HuH-7.5 (cell line): ENCODE measurements at places on chromosomes 4 and X.

DNA sequence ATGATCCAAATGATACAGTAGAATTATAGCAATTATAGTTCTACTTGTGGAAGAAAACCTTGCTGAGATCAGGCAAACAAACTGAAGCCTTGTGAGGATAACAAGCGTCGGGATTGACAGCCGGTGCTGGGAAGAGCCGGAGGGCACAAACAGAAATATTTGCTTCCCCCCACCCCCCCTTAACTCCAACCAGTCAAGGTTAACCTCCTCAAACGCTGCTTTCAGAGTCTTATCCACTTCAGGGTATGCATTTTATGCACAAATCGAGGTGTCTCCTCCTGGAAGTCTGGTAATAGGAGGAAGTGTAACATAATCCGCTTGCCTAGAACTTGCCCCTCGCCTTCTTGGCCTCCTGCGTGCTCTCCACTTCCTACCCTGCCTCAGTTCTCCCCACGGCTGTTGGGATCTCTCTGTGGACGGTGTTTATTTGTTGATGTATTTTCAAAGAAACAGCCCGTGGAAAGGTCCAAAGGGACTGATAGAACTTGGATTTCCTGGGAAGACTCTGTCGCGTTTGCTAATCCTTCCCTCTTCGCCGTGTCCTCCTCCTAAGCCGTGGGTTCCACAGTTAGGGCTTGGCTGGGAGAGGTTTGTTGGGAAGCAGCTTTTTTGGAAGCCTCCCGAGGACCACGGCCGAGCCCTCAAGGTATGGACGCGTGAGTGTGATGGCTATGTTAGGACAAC is 4.1 kb upstream of the ARX start:
- DNase-seq, result no peak

DNA sequence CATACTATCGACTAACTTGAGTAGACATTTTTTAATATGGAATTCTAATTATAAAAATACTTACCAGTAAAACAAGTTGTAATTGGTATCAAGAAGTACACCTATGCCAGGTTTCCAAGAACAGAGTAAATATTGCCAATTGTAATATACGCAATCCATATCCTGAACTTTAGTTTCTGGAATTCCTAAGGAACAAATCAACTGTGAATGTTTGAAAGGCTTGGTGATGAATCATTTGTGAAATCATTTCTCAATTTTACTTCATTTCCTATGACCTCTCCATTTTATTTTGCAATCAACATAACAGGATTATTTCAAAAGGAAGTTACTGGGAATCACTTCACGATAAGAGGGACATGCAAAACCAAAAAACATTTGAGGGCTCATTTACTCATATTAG is 3.7 kb downstream of the IL13RA2 start:
- no peak for DNase-seq

- DNase-seq, result no peak
These were observed 683.6 kb upstream of the TENM3 start for GRCh38 chr4:181559637-181560036.

- no peak for DNase-seq
These were observed 298.8 kb upstream of the TAPT1 start for GRCh38 chr4:16524911-16525554.

DNA sequence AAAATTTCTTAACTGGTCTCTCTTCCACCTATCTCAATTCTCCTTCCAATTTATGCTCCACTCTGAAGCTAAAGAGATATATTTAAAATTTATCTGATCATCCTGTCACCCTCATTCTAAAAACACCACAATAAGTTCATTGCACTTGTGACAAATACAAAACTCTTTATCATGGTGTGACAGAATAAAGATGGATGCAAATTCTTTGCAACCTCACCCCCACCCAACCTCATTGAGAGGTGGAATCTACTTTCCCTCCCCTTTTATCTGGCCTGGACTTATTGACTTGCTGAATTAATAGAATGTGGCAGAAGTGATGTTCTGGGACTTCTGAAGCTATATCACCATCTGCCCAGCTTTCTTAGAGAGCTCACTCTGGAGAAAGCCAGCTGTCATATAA is 46.5 kb downstream of the IDS start:
- no peak for DNase-seq

DNA sequence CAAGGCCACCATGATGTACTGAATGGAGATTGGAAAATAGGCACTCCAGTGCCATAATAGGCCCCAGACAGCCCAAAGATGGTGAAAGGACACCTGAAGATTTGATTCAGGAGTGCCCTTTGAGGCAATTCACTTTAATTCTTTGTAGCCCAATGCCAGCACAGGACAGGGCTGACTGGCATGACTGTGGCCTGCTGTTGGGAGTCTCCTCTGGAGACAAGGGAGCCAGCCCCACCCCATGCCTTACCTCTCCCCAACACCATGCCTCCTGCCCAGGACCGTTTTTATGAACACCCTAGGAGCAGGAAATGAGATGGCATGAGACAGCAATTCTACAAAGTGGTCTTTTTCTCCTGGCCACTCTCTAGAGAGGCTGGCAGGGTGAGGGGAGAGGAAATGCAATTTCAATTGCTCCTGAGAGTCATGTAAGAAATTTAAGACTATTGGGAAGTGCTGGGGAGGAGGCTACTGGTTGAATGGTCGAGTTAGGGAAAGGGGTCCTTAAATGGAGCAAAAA is 94.2 kb upstream of the MAMLD1 start:
- no peak for DNase-seq

- no peak for DNase-seq
These were observed 95.5 kb downstream of the EIF4E start for GRCh38 chr4:98833384-98833783.

GRCh38 chr4:76972306-76972705 is 22.8 kb downstream of the SEPTIN11 start:
- no peak for DNase-seq

DNA sequence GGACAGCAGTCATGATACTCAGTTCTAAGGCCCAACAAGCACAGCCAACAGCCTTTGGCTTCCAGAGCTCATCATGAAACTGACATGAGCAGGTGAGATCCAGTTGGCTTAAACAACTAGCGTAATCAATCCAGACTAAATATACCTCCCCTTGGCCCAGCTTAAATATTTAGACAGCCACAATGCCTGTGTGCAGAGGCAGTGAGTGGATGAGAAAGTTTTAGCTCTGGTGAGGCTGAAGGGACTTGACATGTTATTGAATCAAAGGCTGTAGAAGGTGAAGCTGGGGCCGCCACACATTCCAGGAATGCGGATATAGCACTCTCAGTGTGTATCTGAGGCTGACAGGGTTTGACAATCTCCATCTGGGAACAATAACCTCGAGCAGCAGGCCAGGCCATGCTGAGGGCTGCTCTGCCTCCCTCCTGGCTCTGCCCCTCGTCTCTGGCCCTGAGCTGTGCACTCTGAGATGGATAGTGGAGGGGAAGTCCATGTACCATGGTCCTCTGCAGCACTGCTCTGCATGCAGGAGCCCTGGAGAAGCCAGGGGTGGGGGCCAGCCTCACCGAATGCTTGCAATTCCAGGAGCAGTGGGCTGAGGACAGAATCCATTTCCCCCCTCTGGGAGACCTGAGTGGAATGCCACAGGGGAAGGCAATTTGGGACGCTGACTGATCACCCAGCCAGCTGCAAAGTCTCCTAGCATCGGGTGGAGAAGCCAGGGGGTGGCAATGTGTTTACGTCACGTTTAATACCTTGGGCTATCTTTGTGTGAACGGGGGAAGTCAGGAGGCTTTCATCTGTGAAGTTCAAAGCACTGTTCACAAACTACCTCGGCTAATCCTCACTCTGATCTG is 37.3 kb upstream of the RASL11B start:
- DNase-seq, result no peak

DNA sequence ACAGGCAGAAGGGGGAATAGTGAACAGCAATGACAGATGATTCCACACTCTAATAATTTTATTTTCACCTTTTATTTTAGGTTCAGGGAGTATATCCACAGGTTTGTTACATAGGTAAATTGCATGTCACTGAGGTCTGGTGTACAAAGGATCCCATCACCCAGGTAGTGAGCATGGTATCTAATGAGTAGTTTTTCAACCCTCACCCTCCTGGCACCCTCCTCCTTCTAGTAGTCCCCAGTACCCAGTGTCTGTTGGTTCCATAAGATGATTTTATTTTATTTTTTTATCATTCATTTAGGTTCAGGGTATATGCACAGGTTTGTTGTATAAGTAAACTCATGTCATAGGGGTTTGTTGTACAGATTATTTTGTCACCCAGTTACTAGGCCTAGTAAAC is 58.6 kb upstream of the UGT8 start:
- no peak for DNase-seq

DNA sequence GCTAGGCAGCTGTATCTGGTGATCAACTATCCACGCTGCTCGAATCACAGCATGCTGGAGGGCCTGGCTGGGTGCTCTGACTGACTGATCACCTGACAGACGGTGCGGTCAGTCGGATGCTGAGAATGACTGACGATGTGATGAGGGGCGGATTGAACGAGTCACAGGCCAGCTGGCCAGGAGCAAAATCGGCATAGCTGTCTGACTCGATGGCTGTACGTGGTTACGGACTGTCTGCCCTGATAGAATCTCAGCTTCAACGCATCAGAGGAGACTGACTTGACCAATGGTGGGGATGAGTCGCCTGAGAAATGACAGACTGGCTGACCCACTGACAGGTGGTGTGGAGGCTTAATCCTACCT is 1.0 kb upstream of the SUV39H1 start:
- DNase-seq, result no peak

DNA sequence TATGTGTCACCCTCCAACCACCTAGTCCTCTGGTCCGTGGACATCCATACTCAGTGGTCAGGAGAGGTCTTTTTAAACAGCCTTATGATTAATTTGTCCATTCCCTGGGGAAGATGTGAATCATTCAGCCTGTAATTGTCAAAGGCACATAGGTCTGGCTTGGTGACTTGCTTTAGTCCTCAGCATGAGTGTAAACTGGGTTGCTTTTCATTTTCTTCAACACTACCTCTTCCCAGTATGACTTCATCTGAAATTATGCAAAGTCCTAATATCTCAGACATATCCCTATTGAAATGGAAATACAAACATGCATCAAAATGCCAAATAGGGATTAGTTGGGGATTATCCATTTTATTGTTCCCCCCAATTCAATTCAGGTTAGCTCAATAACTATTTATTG is 208.3 kb upstream of the AMOT start:
- DNase-seq, result no peak

DNA sequence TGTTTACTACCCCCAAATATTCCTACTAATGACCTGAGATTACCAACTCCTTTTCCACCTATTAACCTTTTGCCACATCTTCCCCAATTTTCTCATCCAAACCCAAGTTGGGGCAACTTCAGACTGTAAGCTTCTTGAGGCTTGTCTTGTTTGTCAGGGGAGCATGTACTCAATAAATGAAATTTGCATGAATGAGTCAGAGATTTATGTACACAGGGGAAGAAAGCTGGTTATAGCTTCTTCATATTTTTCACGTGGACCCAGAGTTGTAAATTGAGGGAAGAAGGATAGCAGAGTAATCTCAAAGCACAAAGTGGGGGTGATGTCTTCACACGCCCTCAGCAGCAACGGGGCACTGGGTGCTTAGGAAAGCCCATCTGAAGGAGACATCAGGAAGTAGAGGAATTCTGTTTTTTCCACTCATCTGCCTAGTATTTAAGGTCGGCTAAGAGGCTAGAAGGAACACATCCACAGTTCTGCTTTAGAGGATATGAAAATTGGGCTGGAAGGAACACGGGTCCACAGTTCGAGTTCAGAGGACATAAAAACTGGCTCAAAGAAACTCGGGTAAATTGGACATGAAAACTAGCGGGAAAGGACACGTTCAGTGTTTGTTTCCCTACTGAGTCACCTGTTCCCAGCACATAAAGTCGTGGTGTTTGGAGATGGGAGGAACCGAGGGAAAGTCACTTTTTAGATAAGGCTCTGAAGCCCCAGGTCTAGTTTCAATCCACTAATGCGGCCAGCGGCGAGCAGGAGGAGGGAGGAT is 696 bp upstream of the CA5B start:
- no peak for DNase-seq

DNA sequence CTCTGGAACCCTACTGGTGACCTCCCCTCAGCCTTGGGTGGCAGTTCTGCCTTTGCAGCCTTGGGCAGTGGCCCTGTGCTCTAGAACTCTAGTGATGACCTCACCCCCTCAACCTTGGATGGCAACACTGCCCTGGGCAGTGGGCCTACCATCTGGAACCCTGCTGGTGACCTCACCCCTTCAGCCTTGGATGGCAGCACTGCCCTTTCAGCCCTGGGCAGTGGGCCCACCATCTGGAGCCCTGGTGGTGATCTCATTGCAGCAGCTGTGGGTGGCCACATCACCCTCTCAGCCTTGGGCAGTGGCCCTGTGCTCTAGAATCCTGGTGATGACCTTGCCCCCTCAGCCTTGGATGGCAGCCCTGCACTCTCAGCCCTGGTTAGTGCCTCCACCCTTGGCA is 129.3 kb downstream of the RBMX2 start:
- DNase-seq, result no peak

GRCh38 chr4:165609653-165610052 is 230.8 kb downstream of the CPE start:
- no peak for DNase-seq

GRCh38 chr4:186755550-186756519 is 32.2 kb upstream of the FAT1 start:
- no peak for DNase-seq

GRCh38 chr4:155495572-155496293 is 119.0 kb upstream of the MAP9 start:
- DNase-seq, result peak; percentile 3
